ENCODE measurements at places on chromosomes 4 and X.

- DNase-seq, result no peak
Measured at GRCh38 chr4:152382057-152382785, 153.7 kb downstream of the FBXW7 start.

- no peak for DNase-seq
Measured at GRCh38 chrX:20712811-20713210, 446.1 kb upstream of the RPS6KA3 start.

GRCh38 chrX:23788521-23788920, 5.5 kb downstream of the SAT1 start:
- DNase-seq, result no peak

DNA sequence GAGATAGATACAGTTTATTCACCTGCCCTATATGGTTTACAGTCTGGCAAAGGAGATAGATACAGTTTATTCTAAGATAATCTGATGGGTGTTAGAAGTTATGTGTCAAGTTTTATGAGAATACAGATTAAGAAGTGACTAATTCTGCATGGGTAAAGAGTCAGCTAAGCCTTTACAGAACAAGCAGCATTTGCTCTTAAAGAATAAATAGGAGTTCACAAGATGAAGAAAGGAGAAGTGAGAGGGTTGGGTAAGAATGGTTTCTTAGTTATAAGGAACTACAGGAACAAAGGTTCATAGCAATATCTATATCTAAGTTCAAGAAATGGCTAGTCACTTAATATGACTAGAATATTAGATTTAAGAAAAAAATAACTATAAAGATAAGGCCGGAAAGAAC, 47.6 kb downstream of the THOC2 start:
- DNase-seq, result no peak

- DNase-seq, result no peak
Measured at GRCh38 chr4:33924239-33924638, 2320.1 kb downstream of the ARAP2 start.

- no peak for DNase-seq
Measured at GRCh38 chr4:53522334-53522733, 69.0 kb downstream of the LNX1 start.

- no peak for DNase-seq
Measured at GRCh38 chrX:56066016-56066415, 166.1 kb upstream of the KLF8 start.

DNA sequence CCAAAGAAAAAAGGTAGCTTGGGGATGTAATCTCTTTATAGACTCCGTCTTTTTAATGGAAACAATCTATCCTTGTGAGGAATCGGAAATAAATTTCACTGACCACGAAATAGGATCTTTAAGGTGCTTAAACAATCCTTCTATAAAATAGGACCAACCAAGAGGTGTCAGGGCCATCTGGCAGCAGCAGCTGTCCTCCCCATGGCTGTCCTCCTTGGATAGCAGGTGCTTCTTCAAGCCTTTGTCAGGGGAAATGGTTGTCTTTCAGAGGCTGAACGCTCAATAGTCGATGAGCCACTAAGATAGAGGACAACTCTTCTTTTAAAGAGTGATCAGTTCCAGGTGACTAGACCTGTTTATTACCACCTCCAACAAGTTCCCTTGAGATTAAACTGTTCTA, 231.0 kb downstream of the ADGRL3 start:
- no peak for DNase-seq

GRCh38 chrX:47175588-47175980, 18.0 kb upstream of the UBA1 start:
- no peak for DNase-seq

DNA sequence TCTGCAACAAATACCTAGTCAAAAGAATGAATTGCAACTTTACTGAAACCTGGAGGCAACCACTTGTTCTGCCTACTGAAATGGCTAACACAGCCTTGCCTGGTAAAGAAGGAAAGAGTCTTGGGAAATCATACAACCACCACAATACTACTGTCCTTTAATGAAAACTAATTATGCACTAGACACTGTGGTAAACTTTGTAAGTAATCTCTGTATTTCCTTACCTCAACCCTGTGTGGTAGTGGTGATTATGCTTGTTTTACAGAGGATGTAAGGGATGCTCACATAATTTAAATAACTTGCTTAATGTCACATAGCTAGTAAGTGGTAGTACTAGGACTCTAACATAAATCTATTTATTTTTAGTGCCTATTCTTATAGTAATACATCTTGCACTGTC, 44.7 kb downstream of the TMEM156 start:
- no peak for DNase-seq

- DNase-seq, result no peak
Measured at GRCh38 chrX:133493366-133493765, 78.1 kb upstream of the GPC4 start.

GRCh38 chrX:45777366-45777765, 576.7 kb upstream of the DIPK2B start:
- DNase-seq, result no peak

- no peak for DNase-seq
Measured at GRCh38 chrX:153626025-153626633, 20.9 kb upstream of the DUSP9 start.

DNA sequence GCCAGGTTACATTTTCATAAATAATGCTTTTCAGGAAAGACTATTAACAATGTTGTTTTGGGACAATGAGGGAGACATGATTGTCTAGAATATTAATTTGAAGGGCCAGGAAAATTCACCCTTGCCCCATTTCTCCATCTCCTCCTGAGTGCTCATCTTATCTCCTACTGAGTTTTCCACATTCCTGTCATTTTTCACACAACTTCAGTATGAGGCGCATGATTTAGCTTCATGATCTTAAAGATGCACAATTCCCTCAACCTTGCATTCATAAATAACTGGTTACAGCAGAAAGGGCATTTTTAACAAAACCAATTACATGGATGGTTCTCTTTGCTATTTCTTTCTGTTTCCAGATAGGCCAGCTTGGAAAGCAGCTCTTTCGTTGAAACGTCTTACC, 1699.2 kb upstream of the IGFBP7 start:
- DNase-seq, result no peak

DNA sequence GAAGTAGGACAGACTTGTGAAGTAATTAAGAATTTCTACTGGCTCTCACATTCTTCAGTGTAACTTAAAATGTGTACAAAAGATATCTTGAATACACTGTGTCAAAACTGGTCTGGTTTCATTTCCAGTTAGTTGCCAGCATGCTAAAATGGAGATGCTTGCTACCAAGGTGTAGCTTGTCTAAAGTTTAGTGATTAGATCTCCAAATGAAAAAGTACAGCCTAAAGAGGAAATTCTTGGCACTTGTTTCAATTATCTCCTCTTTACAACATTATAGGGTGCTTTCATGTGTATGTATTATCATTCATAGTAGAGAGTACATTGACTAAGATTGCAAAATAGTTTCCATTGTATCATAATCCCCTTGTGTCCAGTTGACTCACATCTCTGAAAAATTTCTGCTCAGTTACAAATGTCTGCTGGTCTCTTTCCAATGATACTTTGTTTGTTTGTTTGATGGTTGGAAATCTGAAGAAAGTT, 97.3 kb upstream of the SPRY1 start:
- DNase-seq, result no peak
